Metanephros (tissue), 2 donors: ENCODE measurements at places on chromosomes 4 and X. TPM values are rescaled to one million over a fixed set of nuclear protein-coding genes. Genes with fewer than 3 reads are reported as not detected.

CSAG2 gene
- not detected for total RNA-seq

CD38 gene
- total RNA-seq = 1.9 TPM

SMAD1 gene
- 46.9 TPM for total RNA-seq

RS1 gene
- total RNA-seq = not detected

SUPT20HL2 gene
- 0.06 TPM for total RNA-seq

GPRIN3 gene
- 12.6 TPM for total RNA-seq

GAGE2A gene
- total RNA-seq = not detected

KLHL13 gene
- total RNA-seq = 82.4 TPM
